Activated CD4-positive, alpha-beta memory T cell treated with anti-CD3 and anti-CD28 coated beads for 36 hours (primary cell): ENCODE measurements at places on chromosomes 12 and 14. TPM values are rescaled to one million over a fixed set of nuclear protein-coding genes. Genes with fewer than 3 reads are reported as not detected.

GRCh38 chr12:110104188-110105094 is 19.7 kb upstream of the IFT81 start:
- DNase-seq: no peak

DNA sequence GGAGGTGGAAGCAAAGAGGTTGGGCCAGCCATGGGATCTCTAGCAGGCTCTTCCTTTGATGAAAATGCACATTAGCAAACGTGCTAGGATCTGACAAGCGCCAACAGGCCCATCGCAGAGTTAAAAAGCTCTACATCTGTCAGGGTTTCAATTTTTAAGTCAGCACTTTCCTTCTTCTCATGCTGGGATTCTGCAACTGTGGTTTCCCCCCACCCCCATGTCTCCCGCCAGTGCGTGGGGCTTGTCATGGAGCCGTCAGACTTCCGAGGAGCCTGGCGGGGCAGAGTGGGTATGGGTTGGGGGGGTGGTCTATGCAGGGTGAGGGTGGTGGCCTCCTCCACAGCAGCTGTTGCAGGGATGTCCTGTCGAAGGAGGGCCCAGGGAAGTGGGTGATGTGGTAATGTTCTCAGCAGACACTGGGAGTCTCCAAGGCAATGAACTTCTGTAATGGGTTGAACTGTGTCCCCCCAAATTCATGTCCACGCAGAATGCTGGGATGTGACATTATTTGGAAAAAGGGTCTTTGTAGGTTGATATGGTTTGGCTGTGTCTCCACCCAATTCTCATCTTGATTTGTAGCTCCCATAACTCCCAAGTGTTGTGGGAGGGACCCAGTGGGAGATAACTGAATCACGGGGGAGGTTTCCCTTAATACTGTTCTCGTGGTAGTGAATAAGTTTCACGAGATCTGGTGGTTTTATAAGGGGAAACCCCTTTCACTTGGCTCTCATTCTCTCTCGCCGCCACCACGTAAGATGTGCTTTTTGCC is 115.2 kb upstream of the MAP1LC3B2 start:
- peak; percentile 47 for DNase-seq

GRCh38 chr12:32334371-32334777 is 65.0 kb upstream of the FGD4 start:
- DNase-seq: peak; percentile 11

- DNase-seq: no peak
Measured at GRCh38 chr14:31696378-31696777, 135.2 kb downstream of the NUBPL start.

DNA sequence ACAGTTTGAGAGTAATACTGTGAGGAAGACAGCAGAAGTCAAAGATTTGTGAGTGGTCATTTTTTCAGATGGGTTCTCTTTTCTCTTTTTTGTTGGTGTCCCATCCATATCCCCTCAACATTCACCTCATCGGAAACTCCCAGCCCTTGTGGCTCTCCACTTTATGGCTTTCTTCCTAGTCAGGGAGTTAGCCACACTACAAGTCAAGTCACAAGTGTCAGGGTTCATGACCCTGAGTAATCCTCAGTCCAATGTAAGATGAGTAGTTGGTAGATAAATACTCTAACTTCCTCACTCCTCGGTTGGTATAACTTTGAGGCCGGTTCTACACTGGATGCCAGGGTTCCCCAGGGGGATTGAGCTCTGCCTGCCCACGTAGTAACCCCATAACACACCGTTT is 41.4 kb downstream of the PTGER2 start:
- DNase-seq: no peak

GRCh38 chr14:103629503-103630121 is 601 bp downstream of the KLC1 start:
- DNase-seq: peak; percentile 69

DNA sequence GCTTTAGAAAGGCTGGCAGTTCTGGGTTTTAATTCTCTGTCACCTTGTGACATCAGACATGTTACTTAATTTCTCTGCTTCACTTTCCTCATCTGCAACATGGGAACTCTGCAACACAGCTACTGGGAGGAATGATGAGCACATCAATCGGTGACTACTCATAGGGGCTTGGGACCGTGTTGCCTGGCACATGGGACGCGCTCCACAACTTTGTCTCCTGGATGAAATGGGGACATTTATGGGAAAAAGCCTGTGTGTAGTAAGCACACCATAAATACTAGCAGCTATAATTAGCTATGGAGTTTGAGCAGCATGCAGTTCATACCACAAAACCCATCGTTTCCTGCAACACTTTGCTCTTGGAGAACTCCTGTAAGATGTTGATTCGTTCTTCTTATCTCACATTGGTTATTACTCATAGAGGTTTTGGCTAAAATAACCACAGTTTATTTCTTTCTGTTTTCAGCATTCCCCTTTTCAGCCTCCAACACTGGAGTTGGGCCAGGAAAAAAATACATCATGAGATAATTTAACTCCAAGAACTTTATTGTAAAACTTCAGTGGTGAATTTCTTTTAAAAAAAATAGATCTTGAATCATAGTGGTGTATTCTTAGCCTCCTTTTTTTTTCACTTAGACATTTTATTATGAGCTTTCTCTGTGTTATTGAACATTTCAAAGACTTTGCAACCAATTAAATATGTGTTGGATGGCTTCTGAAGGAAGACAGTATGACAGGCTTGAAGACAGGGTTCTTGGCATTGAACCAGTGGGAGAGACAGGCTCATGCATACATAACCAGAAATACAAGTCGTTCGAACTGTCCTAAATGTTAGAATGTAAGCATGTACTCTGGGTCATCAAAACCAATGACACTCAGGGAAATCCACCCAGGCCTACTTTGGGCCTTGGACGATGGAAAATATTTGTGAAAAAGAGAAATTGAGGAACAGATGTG is 72.7 kb downstream of the RIN3 start:
- DNase-seq: peak; percentile 34

- no peak for DNase-seq
Measured at GRCh38 chr14:98890556-98891340, 381.2 kb downstream of the BCL11B start.

DNA sequence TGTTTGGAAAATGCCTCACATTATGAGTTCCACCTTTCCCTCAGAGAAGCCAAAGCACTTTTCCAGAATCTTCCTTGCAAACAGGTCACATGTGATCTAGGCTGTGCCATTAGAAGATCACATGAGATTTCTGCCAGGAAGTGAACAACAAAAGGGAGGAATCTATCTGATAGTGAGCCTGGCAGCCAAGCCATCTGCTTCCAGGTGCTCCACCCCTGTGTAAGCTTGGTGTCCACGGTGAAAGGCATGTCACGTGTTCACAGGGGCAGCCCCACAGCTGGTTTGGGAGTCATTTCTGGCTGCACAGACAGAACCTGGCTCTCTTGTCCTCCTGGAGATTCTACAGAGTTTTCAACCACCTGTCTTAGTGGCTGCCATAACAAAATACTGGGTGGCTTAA is 3.5 kb upstream of the KSR2 start:
- DNase-seq: no peak

- DNase-seq: no peak
Measured at GRCh38 chr12:7019043-7019569, 830 bp upstream of the LPCAT3 start.

DNA sequence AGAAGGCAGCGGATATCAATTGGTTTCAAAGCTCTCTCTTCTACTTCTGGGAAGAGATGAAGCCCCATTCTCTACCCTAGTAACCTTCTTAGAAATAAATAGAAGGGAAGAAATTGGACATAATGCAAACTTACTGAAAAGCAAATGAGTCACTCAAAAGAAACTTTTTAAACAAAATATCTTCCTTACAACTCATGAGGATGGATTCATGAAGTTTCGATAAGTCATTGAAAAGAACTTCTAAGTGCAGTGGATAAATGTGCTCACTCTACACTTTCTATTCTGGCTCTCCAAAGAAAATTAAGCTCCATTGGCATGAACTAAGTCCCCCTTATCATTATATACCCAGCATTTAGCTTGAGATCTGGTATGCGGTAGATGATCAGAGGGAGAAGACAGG is 899.5 kb downstream of the RPS29 start:
- no peak for DNase-seq

DNA sequence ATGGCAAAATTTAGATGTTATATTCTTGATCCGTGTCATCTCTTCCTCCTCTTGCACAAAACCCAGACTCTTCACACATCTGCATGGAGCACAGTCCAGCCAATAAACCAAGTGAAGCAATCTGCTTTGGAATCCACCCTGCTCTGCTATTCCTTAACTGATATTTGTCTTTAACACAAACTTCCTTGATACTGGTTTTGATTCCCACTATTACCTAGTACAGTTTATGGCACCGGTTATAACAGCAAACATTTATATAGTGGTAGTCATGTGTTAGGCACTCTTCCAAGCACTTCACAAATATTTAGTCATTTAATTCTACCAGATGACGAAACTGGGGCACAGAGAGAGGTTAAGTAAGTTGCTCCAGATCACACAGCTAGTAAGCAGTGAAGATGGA is 12.5 kb downstream of the STYK1 start:
- DNase-seq: no peak

DNA sequence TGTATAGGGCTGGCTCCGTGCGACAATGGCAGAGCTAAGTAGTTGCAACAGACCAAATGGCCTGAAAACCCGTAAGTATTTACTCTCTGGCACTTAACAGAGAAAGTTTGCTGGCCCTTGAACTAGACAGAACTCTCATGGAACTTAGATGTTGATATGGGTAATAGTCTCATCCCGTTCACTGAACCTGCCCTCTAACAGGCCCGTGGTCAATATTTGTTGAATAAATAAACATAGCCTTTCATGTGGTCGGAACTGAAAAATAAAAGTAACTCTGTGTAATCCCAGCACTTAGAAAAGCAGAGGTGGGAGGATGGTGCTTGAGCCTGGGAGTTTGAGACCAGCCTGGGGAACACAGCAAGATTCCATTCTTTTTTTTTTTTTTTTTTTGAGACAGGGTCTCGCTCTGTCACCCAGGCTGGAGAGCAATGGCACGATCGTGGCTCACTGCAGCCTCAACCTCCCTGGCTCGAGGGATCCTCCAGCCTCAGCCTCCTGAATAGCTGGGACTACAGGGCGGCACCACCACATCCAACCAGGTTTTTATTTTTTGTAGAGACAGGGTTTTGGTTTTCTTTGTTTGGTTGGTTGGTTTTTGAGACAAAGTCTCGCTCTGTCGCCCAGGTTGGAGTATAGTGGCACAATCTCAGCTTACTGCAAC is 29.7 kb downstream of the KDM2B start:
- no peak for DNase-seq

GRCh38 chr12:123962513-123962912 is 10.1 kb downstream of the CCDC92 start:
- DNase-seq: no peak

- no peak for DNase-seq
Measured at GRCh38 chr14:26794731-26795130, 196.9 kb upstream of the NOVA1 start.

DNA sequence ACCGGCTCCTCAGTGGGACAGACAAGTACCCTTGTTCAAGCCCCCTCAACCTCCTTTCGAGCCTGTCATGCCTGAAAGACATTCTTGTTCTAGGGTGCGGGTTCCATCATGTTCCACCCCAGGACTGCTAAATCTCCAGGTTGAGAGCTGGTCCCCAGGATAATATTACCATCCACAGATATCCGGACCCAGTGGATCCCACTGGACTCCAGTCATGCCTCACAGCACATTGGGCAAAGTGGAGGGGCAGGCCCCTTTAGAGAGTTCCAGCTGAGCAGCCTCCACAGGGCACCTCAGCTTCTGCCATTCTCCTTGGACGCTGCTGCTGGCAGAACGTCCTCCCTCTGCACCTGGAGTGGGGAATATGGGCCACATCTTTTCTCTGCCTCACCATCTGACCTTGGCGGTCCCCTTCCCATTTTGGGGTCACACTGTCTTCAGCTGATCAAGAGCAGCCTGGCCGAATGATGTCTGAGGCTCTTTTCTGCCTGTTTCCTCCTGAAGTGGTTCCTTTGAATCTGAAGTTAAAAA is 137.4 kb downstream of the BCL11B start:
- DNase-seq: no peak

The RIPK3 gene
- total RNA-seq: 11.0 TPM

The SLC5A8 gene
- total RNA-seq: not detected

The HOXC4 gene
- 0.17 TPM for total RNA-seq

The MUCL1 gene
- total RNA-seq: not detected

The GLIPR1L1 gene
- total RNA-seq: not detected

The TAS2R14 gene
- 0.62 TPM for total RNA-seq

The LTBP2 gene
- total RNA-seq: 0.10 TPM

The FSCB gene
- not detected for total RNA-seq
